ENCODE measurements at places on chromosomes 4 and X.

DNA sequence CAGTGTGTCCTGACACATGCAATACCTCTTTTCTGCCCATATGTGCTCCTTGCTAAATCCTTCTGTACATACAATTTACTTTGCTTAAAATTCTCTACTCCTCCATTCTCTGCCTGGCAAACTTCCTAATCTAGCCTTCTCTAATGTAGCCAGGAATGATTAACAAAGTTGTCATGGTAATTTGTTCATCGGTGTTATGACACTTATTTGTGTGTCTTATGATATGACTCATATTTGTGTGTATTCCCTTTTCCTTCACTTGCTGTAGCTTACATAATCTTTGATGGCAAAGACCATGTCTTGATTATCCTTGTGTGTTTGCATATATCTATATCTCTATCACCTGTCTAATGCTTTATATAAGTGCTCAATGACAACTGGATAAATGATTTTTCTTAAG, 133.3 kb downstream of the COL25A1 start:
- DNase-seq = no peak

DNA sequence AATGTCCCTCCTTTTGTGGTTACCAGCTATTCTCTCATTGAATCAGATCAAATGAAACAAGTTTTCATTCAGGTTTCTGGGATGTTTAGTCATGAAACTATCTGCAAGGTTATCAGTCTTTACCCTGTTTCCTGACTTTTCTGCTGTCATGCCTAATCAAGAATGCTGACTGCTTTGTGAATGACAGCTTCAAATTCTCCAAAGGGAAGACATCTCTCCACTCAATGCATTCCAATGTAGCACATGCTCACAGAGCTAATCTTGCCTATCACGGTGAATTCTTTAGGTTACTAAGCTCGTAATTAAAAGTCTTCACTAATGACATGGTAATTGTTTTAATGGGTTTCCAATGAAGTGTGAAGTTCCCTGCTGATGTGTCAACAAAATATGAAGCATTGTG, 1068.5 kb downstream of the PCDH7 start:
- DNase-seq = no peak

DNA sequence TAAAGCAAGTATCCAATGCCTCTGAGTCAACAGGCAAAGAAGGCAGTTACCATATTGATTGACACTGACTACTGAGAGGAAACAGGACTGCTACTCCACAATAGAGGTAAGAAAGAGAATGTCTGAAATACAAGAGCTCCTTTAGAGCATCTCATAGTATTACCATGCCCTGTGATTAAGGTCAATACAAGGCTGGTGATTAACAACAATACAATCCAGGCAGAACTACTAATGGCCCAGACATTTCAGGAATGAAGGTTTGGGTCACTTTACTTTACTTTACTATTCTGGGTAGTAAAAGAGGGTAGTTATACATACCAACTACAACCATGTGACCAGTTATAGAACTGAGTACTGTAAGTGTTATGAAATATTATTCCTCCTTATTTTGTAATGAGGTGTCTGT, 44.5 kb downstream of the BRWD3 start:
- DNase-seq = no peak

DNA sequence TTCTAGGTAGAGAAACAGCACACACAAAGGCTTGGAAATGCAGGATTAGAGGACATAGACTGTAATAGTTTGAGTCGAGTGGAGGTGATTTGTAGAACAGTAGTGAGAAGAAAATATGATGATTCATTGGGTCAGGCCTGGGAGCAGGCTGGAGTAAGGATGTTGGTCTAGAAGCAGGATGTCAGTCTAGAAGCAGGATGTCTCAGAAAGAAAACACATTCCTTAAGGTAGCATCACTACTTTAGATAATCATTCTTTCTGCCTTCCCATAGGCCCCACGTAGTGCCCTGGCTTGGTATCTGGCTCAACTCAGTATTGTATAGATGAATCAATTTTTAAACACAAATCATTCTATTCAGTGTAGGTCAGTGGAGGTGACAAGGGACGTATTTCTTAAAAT, 11.2 kb upstream of the DACH2 start:
- DNase-seq = no peak

DNA sequence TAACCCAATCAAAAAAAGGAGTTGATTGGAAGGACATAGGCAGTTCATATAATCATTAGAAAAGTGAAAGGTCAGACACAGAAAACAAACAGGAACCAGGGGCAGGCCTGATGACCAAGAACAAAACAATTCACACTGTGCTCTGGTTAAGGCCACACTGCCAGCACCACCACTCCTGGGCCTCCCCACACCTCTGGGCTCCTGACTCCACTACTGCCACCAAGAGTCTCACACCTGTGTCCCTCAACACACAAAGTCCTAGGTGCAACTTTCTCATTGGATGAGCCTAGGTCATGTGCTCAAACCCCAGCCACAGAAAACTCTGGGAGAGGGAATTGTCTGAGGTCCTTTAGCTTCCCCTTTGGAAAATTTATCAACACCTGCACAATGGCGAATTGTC, 11.1 kb upstream of the FAM9C start:
- no peak for DNase-seq

- no peak for DNase-seq
Measured at GRCh38 chr4:46649390-46649789, 259.5 kb upstream of the GABRA2 start.

- no peak for DNase-seq
Measured at GRCh38 chrX:129875669-129876068, 30.3 kb upstream of the UTP14A start.

DNA sequence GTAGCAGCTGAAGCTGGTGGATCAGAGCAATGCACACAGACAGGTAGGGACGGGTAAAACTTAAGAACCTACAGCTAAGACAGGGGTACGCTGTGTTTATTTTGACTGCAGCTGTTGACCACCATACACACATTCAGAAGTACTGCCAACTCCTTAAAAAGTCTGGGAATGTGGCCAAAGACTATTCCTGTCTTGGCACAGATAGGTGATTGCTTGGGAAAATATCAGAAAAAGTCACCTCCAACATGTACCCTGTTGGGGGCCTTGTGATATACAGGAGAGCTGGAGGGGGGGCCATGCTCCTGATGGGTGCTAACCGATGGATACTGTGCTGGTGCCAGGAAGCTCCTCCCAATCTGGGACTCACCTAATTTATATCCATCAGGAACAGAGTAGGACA, 121.2 kb downstream of the VCX2 start:
- DNase-seq = peak; percentile 41

GRCh38 chr4:178671766-178672165, 1229.5 kb upstream of the AGA start:
- DNase-seq = no peak

DNA sequence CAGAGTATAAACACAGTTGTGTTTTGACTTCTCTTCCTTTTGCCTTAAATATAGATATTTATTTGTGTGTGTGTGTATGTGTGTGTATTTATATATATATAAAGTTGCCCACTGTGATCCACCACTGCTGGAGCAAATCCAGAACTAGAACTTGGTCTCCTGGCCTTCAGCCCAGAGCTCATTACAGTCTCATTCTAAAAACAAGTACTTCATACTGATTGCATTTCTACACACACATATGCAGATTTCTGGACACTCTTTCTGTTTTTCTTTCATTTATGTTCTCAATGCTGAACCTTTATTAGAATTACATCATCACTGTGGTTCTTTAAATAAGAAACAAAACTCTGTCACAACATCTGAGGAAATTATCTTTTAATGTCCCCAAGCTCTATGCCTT, 381 bp downstream of the TXK start:
- DNase-seq = no peak

- peak; percentile 35 for DNase-seq
Measured at GRCh38 chr4:85475631-85476233, 782 bp downstream of the ARHGAP24 start.

DNA sequence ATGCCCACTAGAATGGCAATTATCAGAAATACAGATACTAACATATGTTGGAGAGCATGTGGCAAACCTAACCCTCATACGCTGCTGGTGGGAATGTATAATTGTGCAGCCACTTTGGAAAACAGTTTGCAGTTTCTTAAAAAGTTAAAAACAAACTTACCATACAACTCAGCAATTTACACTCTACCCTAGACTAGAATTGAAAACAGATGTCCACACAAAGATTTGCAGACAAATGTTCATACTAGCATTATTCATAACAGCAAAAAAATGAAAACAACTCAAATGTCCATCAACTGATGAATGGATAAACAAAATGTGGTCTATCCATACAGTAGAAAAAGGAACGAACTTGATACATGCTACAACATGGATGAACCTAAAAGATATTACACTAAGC, 64.4 kb downstream of the SLC9A7 start:
- DNase-seq = no peak

GRCh38 chr4:54700986-54701385, 43.2 kb downstream of the KIT start:
- no peak for DNase-seq

- DNase-seq = no peak
Measured at GRCh38 chrX:137040113-137040794, 6.5 kb upstream of the GPR101 start.

GRCh38 chrX:104122829-104123228, 10.5 kb downstream of the ZCCHC18 start:
- DNase-seq = no peak

DNA sequence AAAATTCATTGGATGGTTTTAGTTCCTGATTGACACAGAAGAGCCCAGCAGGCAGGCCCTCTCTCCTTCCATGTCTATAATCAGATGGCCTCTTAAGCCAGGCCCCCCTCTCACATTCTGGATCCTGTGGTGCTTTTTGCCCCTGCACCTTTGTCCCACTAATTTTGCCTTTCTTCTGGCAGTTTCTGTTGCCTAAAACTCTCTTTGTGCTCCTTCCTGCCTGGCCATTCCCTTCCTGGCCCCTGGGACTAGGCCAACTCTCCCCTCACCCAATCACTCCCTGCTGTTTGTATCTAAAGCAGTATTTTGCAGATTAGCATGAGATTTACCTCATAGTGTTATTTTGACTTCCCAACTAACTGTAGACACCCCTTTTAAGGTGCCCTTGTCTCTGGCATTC, 42.7 kb upstream of the DDX3X start:
- no peak for DNase-seq

GRCh38 chr4:85940151-85940550, 419.7 kb downstream of the MAPK10 start:
- DNase-seq = no peak

- DNase-seq = no peak
Measured at GRCh38 chr4:94537921-94538628, 86.3 kb downstream of the PDLIM5 start.

DNA sequence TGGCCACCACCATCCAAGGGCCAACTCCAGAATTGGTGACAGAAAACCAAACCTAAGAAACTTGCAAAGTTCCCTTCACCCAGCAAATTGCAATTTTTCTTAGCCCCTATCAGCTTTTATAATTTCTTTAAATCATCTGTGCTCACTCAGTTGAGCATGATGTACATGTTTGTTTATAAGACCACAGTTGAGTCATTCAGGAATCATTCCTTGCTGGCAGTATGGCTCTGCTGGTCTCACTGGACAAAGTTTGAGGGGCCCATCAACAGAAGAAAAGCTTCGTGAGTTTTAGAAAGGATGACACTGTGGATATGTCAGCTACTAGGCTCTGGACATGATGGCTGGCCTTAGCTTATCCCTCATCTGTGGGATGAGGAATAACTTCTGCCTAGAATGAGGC, 4.0 kb downstream of the TRPC5 start:
- no peak for DNase-seq

DNA sequence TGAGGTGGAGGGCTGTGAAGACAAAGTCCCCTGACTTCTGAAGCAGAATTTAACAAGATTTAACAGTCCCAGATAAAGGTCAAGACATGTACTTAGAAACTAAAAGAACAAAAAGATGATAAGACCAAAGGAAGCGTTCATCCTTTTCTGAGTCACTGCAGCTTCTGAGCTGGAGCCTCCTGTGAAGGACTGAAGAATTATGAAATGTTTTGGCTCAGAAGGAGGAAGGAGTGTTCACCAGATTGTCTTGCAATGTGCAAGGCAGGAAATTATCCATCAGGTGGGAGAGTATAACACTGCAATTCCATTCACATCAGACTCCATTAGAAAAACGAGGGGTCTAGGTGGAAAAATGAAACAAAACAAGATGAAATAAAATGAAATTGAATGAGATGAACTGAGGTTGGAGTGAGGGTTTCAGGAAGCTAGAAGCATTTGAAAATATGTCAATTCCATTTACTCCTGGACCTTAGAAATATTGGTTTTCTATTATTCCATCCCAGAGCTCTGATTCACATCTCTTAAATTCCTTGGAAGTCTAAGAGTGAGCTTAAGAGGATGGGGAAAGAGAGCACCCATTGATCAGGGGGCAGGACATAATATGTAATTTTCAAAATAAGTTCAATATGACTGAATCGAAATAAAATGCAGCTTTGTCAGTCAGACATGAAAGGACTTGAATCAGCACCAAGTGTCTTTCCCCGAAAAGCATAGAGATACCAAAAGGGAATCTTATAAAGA, 186.1 kb upstream of the LNX1 start:
- DNase-seq = no peak

GRCh38 chr4:88439161-88439760, 17.7 kb upstream of the HERC5 start:
- no peak for DNase-seq

DNA sequence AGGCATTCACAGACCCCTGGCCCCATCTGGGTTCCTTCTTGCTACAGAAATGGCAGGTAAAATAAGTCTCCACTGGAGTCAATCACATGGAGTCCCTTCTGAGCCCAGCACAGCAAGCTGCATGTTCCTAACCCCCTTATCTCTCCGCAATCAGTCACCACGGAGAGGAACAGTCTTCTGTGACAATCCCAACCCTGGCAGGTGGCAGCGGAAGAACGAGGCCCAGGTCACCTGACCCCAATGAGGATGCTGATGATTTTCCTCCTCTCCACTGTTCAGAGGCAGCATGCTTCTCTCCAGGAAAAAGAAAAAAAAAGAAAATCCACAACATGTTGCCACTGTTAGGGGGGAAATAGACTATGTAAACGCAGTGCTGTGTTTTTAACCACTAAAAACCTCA, 50.1 kb downstream of the TSPAN5 start:
- DNase-seq = no peak

GRCh38 chrX:45756557-45756956, 555.9 kb upstream of the DIPK2B start:
- DNase-seq = peak; percentile 69
